Activated naive CD8-positive, alpha-beta T cell treated with anti-CD3 and anti-CD28 coated beads, Interleukin-2, amount 50 U/mL, for 16 hours (primary cell): ENCODE measurements at places on chromosomes 4 and X.

- DNase-seq = no peak
These were observed 10.8 kb downstream of the PSAPL1 start for GRCh38 chr4:7423801-7424552.

DNA sequence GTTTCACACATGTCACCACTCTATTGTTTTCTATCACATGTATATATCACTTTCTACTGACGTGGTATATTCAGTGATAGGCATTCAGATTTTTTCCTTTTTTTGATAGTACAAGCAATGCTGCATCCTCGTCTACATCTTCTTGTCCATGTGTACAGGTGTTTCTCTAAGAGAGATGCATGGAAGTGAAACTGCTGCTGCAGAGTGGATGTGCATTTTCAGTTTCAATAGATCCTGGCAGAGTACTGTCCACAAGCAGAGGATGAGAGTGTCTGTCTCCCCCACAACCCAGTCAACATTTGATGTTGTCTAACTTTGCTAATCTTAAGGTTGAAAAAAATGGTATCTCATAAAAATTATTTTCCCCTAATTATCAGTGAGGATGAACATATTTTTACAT lies 194.0 kb upstream of the CASK start:
- no peak for DNase-seq

DNA sequence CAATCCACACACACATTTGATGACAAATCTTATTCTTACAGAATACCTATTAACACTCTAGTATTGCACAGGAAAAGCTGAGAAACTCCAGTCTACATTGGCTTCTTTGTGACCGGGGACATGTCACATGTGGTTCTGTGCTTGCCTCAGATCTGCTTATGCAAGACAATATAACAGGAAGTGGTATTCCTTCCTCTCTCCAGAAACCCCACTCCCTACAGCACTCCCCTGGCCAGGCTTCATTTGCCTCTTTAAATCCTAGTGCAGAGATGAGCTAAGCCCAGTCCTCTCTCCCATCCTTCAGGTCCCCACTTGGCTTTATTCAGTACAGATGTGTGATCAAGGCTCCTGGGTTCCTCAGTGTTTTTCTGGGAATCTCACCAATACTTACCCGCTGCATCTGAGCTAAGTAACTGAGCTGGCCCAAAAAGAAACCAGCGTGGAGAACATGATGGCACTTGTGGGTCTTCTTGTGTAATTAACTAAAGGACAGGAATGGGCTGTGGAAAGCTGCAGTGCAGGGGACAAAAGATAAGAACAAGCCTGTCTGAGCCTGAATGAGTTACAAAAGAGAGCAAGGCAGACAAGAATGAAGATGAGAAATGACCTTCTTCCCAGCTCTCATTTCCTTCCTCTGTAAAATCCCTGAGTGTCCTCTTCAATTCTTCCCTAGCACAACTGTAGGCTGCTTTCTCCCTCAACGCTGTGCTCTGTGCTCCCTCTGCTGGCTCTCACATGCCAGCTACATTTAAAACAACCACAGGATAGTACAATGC lies 105.6 kb downstream of the HNRNPD start:
- no peak for DNase-seq

DNA sequence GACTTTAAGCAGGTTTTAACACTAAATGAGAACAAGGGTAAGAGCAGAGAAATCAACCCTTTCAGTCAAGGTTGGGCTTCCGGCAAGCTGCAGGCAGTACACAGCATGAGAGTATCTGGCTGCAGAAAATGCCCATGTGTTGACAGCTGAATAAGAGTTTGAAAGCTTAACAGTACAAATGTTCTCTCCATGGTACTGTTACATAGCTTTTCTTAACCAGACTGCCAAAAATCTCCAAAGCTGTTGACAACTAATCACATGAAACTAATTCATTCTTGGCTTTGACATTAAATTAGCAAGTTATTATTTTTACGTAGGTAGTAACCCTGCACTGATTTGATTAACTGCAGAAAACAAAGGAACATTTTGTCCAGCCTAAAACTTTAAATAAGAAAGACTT lies 153.5 kb downstream of the SLC10A7 start:
- no peak for DNase-seq

GRCh38 chr4:137644201-137644600 lies 111.9 kb upstream of the PCDH18 start:
- no peak for DNase-seq

DNA sequence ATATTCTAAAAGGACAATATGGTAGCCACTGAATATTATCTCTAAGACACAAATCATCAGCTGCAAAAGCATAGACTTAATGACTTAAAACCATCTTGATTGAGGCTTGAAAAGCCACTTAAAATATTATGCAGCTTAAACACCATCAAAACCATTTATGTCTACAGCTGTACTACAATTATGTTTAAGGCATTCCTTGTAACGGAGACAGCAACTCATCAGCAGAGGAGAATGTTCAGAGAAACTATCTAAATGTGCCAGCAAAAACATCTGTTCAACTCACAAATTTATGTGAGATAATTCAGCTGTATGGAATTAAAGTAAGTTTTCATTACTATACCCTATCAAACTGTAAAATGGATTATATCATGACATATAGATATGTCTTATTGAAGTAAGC lies 147.9 kb upstream of the CTSO start:
- DNase-seq = no peak

DNA sequence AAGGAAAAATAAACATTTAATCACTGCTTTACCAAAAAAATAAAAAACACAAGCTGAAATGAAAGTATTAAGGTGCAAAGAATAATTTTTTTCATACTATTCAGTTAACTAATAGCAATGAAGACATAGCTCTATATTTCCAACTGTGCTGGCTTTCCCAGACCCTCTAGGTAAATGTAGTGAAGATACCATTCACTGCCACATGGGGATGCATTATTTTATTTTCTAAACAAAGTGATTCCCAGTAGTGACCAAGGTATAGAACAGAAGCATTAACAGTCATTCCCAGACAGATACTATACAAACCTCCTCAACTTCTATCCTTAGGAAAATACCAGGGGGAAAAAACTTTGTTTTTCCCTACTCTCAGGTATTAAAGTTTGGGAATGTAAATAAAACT lies 39.4 kb downstream of the ANTXR2 start:
- no peak for DNase-seq

- no peak for DNase-seq
These were observed 28.4 kb upstream of the NDST3 start for GRCh38 chr4:118005883-118006282.

DNA sequence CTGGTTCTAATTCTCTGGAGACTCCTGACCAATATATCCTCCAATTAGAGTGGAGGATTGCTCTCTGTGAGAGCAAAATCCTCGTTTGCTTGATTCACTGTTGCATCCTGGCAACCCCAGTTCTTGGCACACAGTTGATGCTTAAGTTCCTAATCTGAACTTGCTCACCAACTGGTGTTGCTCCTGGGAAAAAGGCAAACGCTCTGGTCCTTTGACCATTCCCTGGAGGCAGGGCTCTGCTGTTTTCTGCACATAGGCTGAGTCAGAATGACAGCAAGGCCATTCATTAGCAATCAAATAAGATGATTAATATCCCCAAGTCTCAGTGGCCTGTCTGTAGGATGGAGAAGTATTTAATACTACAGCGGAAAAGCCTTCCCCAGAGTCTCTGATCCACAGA lies 172.7 kb upstream of the TBC1D9 start:
- DNase-seq = no peak

DNA sequence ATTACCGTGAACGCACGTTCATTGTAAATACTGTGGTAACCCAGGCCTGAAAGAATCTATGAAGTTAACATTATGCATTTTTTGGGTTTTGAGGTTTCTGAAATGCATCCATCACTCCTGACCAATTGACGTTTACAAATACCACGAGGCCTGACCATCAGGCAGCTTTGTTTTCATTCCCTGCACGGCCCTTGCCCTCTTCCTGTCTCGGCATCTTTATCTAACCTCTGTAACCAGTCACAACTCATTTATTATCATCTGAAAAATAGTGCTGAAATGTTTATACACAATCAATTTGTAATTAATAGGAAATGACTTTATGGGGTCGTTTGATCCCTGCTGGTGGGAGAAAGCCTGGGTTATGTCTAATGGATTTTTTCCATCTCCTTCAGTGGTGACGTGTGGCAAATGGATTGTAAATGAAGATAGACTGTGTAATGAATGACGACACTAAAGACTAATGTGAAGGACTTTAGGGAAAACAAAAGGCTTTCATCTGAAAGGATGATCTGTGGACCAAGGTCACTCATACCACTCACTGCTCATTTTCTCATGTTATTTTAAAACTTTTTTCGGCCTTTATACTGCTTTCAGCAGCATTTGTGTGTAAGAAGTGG lies 102.7 kb upstream of the SORBS2 start:
- no peak for DNase-seq

- no peak for DNase-seq
These were observed 207.1 kb upstream of the DKK2 start for GRCh38 chr4:107243141-107243781.

DNA sequence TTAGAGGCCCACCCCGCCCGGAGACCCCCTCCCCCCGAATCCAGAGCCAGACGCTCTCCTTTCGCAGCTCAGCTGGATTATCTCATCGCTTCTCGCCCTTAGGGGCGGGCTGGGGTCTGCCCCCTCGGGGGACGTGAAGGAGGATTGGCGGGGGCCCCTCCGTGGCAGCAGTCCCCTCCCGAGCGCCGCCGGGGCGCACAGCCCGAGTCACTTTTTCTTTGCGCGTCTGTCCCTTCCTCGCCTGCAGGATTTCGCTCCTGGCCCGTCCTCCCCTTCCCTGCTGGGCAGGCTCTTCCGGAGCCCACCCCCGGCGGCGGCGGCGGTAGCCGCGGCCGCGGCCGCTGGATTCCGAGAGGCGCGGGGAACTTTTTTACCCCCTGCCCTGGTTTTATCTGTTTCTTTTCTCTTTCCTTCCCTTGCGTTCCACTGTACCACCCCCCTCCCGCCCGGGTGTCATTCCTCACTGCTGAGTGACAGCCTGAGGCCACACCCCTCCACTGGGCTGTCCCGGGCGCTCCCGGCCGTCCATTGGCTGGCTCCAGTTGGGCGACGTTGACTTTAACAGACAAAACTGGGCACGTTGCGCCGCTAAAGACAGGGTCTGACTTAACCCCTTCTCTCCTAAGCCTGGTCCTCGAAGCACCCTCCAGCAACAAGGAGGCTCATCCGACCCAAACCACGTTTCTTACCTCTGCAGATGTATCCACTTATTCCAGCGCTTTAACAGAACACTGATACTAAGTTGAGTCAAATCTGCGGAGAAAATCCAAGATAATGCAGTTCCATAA lies 492 bp upstream of the NKX3-2 start:
- no peak for DNase-seq

GRCh38 chrX:82666355-82666754 lies 841.7 kb upstream of the POU3F4 start:
- DNase-seq = no peak

- no peak for DNase-seq
These were observed 32.0 kb downstream of the SMPX start for GRCh38 chrX:21725916-21726315.

GRCh38 chr4:17232566-17233253 lies 279.2 kb downstream of the QDPR start:
- DNase-seq = no peak

GRCh38 chrX:137574102-137574783 lies 8.3 kb downstream of the ZIC3 start:
- DNase-seq = no peak

DNA sequence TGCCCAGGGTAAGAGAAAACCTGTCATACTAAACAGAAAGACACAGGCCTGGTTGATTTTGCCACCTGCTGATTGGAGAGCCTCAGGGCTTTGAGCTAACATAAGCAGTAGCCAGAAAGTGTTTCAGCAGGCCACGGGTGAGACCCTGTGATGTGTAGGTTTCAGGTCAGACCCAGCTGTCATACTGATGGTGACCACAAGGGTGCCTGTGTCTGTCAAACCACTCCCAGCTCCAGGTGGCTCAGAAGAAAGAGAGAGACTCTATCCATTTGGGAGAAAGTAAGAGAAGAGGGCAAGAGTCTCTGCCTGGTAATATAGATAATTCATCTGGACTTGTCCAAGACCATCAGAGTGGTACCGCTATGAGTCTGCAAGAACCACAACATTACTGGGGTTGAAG lies 72.8 kb upstream of the NLRP2B start:
- DNase-seq = no peak

- no peak for DNase-seq
These were observed 165.3 kb downstream of the GLRA2 start for GRCh38 chrX:14694611-14695010.

- DNase-seq = no peak
These were observed 68.6 kb downstream of the BMP15 start for GRCh38 chrX:50978920-50979682.

GRCh38 chrX:47507153-47507867 lies 24.3 kb upstream of the ZNF41 start:
- DNase-seq = no peak

GRCh38 chr4:144356941-144357381 lies 216.4 kb upstream of the GYPA start:
- no peak for DNase-seq

DNA sequence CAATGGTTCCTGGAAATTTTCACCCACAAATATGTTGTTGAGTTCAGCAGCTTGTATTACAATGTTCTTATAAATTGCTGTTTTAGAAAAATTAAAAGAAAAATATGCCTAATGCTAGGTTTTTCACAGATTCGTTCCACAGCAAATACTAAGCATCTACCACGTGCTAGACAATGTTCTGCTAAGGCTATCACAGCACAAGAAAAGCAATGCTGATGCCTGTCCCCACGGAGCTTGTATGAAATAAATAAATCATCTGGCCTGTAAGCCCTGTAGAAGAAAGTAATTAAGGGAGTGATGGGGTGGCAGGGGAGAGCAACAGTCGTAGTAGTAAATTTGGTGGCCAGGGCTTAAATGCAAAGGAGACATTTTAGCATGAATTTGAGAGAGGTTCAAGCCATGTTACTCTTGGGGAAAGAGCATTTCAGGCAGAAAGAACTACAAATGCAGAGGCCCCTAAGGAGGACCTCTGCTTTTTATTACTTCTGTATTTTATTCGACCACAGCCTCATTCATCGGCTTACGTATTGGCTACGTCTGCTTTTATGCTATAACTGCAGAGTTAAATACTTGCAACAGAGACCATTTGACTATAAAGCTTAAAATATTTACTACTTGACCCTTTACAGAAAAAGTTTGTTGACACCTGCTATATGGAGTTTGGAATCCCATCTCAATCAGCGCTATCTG lies 36.3 kb downstream of the ARAP2 start:
- no peak for DNase-seq

GRCh38 chr4:47106561-47106960 lies 75.2 kb downstream of the GABRB1 start:
- no peak for DNase-seq

DNA sequence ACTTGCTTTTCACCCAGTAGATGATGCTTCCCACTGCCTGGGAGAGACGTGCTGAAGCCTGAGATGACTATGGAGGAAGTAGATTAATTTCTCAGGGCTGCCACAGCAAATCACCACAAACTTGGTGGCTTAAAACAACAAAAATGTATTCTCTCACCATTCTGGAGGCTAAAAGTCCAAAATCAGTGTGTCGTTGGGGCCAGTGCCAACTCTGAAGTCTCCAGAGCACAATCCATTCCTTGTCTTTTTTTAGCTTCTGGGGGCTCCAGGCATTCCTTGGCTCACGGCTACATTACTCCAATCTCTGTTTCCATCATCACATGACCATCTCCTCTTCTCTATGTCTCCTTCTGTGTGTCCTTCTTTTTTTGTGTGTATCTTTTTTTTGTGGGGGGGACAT lies 105.8 kb upstream of the C1QTNF7 start:
- DNase-seq = no peak
